ENCODE measurements at places on chromosomes 11 and 22.

- DNase-seq = no peak
Measured at GRCh38 chr11:95067841-95068219, 1.1 kb downstream of the SRSF8 start.

- DNase-seq = no peak
Measured at GRCh38 chr11:117647207-117647606, 149.8 kb downstream of the DSCAML1 start.

DNA sequence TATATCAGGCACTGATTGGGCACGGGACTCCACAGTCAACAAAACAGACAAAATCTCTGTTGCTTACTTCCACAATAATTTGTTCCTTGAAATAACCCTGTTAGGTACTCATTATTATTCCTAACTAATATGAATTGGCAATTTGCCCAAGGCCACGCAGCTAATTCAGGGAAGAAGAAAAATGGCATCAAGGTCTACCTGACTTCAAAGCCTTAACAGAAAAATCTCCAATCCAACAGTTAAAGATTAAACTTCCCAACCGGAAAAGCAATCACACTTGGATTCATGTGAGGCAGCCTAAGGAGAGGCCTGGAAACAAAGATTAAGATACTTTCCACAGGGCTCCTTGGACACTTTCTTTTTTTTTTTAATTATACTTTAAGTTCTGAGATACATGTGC lies 68.9 kb downstream of the PRCP start:
- no peak for DNase-seq

GRCh38 chr11:129048911-129049310 lies 106.2 kb upstream of the TP53AIP1 start:
- no peak for DNase-seq

DNA sequence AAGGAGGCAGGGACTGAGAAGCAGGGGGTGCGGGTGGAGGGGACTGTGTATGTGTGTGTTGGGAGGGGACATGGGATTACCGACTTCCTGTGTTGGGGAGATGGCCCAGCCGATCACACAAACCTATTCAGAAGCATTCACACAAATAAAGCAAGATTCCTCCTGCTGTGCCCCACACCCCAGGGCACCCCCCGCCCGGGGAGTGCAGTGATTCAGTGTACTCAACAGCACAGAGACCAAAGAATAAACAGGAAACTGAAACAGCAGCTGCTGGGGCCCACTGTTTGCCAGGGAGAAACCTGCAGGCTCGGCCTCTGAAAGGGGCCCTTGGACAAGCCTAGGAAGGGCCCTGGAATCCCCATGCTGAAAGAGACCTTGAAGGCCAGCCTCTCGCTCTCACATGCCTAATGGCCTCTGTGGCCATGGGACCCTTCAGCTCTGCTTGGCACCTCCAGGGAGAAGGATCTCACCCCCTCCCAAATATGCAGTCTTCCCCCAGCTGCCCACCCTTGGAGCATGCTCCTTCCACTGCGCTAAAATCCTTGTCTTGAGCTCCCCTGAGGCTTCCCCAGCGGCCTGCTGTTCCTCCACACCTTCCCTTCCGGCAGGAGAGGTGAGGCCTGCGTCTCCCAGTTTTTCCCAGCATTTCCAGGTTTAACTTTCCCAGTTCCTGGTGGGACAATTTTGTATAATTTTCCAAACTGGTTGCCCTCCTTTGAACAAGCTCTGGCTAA lies 72.9 kb downstream of the CSNK2A3 start:
- DNase-seq = peak; percentile 70

DNA sequence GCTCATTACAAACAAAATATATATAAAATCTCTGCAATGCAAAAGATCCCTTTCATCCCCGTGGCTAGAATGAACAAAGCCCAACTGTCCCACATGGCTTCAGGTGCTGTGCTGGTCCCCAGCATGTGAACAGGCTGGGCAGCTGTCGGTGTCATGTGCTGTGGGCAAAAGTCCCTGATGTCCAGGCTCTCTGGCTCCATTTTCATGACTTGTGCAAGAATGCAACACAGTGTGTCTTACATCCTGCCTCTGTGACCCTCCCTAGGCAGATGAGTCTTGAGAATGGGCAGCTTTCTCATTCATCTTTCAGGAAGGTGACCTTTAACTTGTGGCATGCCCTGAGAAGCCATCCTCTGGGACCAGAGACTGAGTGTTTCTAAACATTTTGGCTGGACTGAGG lies 14.5 kb downstream of the GUCD1 start:
- DNase-seq = no peak

DNA sequence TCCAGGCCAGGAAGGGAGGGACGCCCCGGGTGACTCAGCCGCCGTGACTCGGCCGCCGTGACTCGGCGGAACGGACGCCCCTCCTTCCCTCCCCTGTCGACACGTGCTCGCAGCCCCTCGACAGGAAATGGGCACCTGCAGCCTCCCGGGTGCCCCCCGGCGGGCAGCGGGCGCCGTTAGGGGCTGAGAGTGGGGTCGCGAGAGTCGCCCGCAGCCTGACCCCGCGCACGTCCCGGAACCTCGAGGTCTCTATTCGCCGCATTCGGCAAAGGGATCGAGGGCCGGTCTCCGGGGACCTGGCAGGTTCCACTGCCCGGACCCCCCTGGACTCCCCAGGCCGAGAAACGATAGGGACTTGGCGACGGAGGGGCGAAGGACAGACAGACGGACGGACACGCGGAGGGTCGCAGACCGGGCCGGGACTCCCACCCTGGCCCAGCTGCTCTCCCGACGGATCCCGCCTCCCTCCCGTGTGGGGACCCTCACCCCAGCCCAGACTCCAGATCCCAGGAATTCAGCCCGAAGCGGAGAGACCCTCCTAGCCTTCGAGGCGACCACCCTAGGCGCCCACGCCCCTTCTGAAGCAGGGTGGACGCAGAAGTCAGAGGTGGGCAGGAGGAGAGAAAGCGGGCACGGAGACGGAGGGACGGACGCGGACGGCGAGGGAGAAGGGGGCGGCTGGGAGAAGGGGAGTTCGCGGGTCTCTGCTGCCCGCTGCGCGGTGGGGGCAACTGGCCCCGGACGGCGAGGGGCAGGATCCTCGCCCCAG lies 648 bp downstream of the FOSL1 start:
- DNase-seq = peak; percentile 86

DNA sequence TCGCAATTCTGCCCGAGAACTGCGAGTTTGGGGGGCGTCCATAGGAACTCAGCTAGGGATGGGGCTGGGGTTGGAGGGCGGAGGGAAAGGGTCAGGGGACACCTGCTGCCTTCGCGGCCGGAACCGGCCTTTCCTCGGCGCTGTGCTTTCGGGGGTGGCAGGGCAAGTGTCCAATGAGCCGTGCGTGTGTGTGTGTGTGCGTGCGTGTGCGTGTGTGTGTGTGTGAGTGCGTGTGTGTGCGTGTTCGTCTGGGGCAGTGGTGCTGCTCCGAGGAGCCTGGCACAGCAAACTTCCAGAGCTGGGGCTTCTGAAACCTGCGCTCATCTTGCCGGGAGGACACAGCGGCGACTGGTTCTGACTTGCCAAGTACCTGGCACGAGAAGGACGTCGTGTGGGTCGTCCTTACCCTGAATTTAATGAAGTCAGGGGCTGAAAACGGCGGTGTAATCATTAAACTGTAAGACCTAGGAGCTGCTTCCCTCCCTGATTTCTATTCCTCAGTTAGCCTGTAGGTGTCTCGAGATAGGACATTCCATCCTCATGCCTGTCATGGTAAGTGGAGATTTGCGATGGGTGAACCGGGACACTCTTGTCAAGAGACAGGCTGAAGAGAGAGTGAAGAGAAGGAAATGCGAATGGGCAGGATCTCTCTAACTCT lies 27.0 kb upstream of the AMOTL1 start:
- DNase-seq = peak; percentile 81

DNA sequence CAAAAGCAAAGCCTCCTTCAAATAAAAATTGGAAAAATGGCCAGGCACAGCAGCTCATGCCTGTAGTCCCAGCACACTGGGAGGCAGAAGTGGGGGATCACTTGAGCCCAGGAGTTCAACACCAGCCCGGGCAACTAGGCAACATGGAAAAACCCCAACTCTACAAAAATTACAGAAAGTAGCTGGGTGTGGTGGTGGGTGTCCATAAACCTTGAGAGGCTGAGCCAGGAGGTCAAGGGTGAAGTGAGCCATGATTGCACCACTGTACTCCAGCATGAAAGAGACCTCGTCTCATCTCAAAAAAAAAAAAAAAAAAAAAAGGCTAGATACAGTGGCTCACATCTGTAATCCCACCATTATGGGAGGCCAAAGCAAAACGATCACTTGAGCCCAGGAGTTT lies 22.3 kb downstream of the DDX6 start:
- no peak for DNase-seq

GRCh38 chr11:1092145-1092670 lies 17.5 kb downstream of the MUC2 start:
- no peak for DNase-seq

- DNase-seq = peak; percentile 37
Measured at GRCh38 chr11:93895106-93895862, 44.9 kb upstream of the VSTM5 start.

GRCh38 chr11:102478673-102479299 lies 26.2 kb upstream of the TMEM123 start:
- DNase-seq = no peak

- no peak for DNase-seq
Measured at GRCh38 chr11:10317151-10317755, 12.4 kb downstream of the ADM start.

DNA sequence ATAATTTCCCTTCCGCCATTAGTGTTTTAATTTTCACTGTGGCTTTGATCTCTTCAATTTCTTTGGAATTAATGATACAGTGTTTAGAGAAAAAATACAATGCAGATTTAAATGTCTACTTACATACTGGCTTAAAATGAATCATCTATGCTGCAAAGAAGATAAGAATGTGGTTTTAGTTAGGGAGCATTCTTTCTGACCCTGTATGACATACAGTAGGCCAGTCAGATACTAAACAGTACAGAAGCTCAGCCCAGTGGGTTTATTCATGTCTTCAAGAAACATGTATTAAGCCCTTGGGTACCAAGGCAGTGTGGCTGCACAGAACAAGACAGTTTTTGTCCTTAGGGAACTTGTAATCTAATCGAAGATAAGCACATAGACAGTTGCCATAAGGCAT lies 268.8 kb downstream of the DDX10 start:
- DNase-seq = peak; percentile 10

DNA sequence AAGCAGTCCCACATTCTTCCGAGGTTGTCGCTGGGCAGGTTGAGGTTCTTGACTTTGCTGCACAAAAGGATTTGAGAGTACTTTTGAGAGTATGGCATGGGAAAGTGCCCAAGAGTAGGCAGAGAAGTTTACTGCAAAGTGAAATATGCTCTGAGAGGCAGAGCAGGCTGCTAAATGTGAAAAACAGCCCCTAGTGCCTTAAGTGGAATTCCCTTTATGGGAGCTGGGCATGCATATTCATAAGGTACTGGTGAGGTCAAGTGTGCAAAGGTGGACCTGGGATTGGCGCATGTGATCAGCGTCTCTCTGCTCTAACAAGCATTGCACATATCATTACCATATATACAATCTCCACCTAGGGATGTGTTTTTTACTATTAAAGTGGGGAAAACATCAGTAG lies 12.0 kb upstream of the APOL4 start:
- no peak for DNase-seq

- no peak for DNase-seq
Measured at GRCh38 chr22:48315439-48316256, 1512.0 kb downstream of the BRD1 start.

GRCh38 chr11:103541186-103541795 lies 432.1 kb downstream of the DYNC2H1 start:
- DNase-seq = no peak

DNA sequence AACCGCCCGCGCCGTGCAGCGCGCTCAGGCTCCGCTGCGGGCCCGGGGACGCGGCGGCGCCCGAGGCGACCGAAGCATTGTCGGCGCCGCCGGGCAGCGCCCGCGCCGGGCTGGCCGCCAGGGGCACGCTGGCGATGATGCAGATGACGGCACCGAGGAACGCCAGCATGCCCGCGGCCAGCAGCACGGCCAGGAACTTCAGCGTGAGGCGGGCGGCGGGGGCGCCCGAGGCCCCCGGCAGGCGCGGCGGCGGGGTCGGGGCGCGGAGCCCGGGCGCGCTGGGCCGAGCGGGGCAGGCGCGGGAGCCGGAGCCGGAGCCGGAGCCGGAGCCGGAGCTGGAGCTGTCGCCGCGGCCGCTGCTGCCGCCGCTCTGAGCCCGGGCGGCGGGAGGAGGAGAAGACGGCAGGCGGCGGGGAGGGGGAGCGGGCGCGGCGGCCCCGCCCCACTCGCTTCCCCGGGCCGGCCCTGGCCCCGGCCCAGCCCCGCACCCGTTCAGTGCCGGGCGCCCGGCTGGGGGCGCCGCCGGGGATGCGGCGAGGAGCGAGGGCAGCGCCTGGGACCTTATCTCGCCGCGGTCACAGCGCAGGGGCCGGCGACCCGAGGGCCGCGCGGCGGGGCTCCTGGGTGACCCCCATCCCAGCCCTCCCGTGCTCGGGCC lies at the start of gene NPTXR:
TSS of gene NPTXR (minus strand) at position 372 of the 658 bp plus-strand sequence.
- peak; percentile 84 for DNase-seq

DNA sequence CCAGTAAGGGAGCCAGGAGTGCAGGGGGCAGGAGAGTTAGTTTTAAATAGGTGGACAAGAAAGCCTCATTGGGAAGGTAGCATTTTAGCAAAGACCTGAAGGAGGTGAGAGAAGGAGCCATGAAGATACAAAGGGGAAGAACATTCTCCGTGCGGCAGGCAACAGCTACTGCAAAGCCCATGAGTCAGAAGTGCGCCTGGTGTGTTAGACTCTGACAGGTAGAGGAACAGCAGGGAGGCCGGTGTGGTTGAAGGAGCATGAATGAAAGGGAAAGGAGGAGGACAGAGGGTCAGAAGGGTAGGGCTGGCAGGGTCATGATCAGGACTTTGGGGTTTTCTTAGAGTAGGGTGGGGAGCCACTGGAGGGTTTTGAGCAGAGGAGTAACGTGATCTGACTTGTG lies 34.5 kb upstream of the PAMR1 start:
- no peak for DNase-seq

DNA sequence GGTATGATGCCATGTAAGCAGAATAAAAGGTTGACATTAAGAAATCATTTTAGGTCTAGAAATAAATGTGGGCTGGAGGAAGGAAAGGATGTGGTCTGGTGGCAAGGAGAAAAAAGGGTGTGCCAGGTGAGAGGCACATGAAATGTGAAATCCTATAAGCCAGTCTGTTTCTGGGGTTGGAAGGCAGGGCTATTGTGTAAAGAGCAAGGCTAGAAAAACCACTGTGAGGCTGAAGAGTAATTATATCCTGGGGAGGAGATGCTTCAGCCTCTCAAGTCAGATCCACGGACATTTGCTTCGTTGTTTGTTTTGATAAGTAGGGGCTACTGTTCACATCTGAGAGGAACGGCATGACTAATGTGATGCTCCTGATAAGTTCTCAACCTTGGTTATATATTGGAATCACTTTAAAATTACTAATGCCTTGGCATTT lies 77.5 kb upstream of the CTSC start:
- DNase-seq = no peak

DNA sequence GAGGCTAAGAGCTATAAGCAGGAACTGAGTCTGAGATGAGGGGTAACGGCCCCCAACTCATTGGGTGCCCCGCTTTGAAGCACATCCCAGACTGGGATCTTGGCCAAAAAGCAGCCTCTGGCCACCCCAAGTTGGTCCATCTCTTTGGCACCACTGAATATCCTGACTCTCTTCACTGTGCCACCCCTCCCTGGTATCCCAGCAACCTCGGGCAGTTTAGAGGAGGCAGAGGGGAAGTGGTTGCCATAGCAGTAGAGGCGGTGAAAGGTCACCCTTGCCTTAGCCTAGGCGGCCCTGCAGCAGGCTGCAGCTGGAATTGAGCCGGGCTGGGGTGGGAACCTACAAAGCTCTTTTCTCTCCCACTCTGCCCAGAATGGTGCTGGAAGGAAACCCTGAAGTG lies 1.1 kb downstream of the PELI3 start:
- DNase-seq = no peak

GRCh38 chr11:85619499-85619898 lies 7.6 kb downstream of the DLG2 start:
- no peak for DNase-seq
